Activated T-helper 1 cell treated with anti-CD3 and anti-CD28 coated beads, Interleukin-12 subunit alpha, Interleukin-12 subunit beta, Interleukin-2, Interleukin-4 antibody, amounts not matched to agents 30 ng/mL and 10 ng/mL and 1 ng/mL, durations not matched to agents 14 hours and 24 hours and 36 hours (primary cell): ENCODE measurements at places on chromosomes 1 and 21. TPM values are rescaled to one million over a fixed set of nuclear protein-coding genes. Genes with fewer than 3 reads are reported as not detected.

Gene EPHB2
- total RNA-seq = not detected in 2 replicates

Gene ZNF670
- total RNA-seq = 2.5 and 2.9 TPM in 2 replicates

Gene TNFRSF25
- 151 and 158 TPM in 2 replicates for total RNA-seq

Gene C1orf116
- total RNA-seq = not detected in 2 replicates

Gene ERICH3
- total RNA-seq = not detected in 2 replicates

Gene IFI16
- 223 and 232 TPM in 2 replicates for total RNA-seq

Gene LCE2A
- not detected in 2 replicates for total RNA-seq

Gene OR2T33
- not detected in 2 replicates for total RNA-seq
